ENCODE measurements at places on chromosomes 16 and 17. TPM values are rescaled to one million over a fixed set of nuclear protein-coding genes. Genes with fewer than 3 reads are reported as not detected.

Gene USP32
- 40.4 TPM for polyA plus RNA-seq

Gene PYY
- polyA plus RNA-seq: 0.73 TPM

- DNase-seq: no peak
Measured at GRCh38 chr16:74611721-74612120, 4.8 kb upstream of the GLG1 start.

GRCh38 chr17:65527381-65527780, 34.1 kb downstream of the AXIN2 start:
- no peak for DNase-seq

GRCh38 chr16:9334103-9334502, 242.7 kb downstream of the HAPSTR1 start:
- DNase-seq: no peak

DNA sequence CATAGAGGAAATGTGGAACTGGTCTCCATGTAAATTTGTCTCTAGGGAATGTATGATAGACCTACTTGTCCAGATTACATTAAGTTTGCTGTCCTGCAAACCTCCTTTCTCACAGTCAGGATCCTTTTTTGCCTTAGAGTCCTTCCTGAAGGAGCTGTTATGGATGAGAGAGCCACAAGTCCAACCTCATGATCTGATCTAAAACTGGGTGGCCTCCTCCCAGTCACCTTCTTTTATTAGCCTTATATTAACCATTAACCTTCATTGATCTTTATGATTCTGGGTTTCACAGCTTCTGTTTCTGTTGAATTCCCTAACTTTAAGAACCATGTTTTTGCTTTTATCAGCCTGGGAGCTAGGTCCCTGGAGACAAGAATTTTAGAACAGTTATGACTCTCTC, 64.1 kb downstream of the NEUROD2 start:
- DNase-seq: no peak

GRCh38 chr17:53659181-53659580, 163.5 kb upstream of the KIF2B start:
- DNase-seq: no peak

DNA sequence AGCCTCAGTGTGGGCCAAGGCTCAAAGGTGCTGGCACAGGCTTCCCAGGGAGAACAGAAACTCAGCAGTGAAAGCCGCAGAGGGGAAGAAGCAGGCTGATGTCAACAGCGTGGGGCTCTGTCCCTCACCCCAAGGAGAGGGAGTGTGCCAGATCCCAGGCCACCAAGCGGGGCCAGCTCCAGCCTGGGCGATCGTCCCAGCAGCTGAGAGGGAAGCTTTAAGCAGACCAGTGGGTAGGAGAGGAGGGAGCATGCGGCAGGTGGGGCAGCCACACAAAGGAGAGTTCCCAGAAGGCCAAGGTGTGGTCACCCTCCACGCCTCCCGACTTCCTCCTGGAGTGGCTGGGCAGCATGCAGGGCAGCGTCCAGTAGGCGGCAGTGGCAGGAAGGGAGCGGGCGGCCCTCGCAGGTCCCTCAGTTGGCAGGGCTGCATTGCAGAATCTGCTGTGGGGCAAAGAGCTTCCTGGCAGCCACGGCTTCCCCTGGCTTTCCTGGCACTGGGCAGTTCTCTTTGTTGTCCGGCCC, 6.0 kb downstream of the SYNGR2 start:
- DNase-seq: no peak
